Activated T-cell treated with anti-CD3 and anti-CD28 coated beads, Interleukin-2, amount 50 U/mL, for 24 hours (primary cell): ENCODE measurements at places on chromosomes 2 and 18.

- no peak for DNase-seq
Observed at GRCh38 chr2:10579441-10579840, 110.3 kb downstream of the NOL10 start.

- no peak for DNase-seq
Observed at GRCh38 chr2:4420032-4420431, 716.7 kb downstream of the DCDC2C start.

- DNase-seq: no peak
Observed at GRCh38 chr18:58297198-58297597, 253.2 kb downstream of the NEDD4L start.

- peak; percentile 49 for DNase-seq
Observed at GRCh38 chr2:85318222-85319074, 9.3 kb downstream of the TGOLN2 start.

DNA sequence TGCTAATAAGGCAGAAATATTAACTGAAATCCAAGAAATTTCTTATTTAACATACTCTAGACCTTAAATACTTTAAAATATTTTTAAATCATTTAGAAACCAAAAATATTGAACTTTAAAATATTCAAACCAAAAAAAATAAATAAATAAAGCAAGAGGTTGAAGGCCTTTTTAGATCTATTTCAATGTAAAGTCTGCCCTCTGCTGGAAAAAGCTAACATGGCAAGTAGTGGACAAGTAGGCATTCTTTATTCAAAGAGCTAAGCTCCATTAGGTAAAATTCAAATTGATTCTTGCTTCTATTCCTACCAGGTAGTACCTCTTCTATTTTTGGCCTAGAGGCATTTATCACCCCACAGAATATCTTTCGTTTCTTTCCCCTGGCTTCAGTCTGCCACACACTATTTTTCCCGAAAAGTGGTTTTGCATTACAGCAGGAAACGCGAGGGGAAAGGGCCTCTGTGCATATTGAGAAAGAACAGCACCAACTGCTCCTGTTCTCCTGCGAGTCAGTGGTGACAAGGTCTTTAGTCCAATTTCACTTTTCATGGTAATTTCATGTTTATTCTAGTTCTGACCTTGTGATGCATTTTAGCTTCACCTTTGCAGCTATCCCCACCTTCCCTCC, 20.4 kb downstream of the IFIH1 start:
- DNase-seq: no peak

GRCh38 chr18:50057009-50057408, 137.9 kb downstream of the MYO5B start:
- no peak for DNase-seq

GRCh38 chr2:171317492-171318125, 116.2 kb downstream of the METTL8 start:
- DNase-seq: peak; percentile 55

- DNase-seq: no peak
Observed at GRCh38 chr2:118492335-118492734, 355.1 kb downstream of the EN1 start.

- DNase-seq: no peak
Observed at GRCh38 chr2:6946722-6947121, 29.5 kb downstream of the RNF144A start.

GRCh38 chr2:58428096-58429013, 187.2 kb upstream of the FANCL start:
- DNase-seq: peak; percentile 29

- DNase-seq: no peak
Observed at GRCh38 chr2:156189584-156189983, 142.9 kb downstream of the NR4A2 start.

- DNase-seq: no peak
Observed at GRCh38 chr2:39780825-39781600, 2.0 kb upstream of the THUMPD2 start.

- no peak for DNase-seq
Observed at GRCh38 chr2:61328707-61329251, 142.1 kb downstream of the USP34 start.

DNA sequence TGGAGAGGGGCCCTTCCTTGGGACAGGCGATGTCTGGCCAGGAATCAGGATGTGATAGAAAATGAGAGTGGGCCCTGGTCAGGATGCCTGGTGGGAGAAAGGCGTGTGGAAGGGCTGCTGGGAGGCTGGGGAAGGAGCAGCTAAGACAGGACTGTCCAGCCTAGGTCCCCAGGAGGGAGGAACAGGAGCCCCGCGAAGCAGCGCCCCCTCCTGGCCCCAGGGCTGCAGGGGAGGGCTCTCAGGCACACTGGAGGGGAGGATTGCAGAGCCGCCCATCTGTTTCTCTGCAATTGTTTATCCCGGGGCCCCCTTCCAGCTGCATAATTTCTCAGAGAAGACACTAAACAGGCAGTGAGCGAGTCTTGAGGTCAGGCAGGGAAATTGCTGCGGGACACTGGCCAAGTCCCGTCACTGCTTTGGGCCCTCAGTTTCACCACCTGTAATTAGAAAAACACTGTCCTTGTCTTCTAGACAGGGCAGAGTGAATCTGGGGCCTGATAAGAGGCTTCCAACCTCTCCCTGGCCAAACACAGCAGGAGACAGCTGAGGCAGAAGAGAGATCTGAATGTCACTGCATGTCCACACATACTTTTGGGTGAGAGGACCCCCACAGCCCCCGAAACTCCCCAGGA, 3.9 kb upstream of the NPPC start:
- peak; percentile 47 for DNase-seq

- DNase-seq: no peak
Observed at GRCh38 chr2:65256054-65256453, 28.4 kb downstream of the ACTR2 start.

DNA sequence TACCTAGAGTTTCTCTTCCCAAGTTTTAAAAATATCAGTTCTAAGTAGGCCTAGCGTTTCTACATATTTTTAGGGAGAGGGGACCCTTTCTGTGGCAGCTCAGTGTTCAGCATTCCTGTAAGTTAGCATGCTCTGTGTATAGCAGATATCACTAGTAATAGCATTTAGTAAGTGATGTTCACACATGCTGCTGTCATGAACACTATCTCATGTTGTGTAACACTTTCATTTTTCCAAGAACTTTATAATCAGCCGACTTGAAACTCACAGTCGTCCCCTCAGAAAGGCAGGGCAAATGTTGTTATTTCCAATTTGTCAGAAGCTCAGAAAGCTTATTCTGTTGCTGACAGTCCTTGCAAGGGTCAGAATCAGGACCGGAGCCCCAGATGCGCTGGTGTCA, 267.7 kb downstream of the ALPK2 start:
- DNase-seq: no peak

DNA sequence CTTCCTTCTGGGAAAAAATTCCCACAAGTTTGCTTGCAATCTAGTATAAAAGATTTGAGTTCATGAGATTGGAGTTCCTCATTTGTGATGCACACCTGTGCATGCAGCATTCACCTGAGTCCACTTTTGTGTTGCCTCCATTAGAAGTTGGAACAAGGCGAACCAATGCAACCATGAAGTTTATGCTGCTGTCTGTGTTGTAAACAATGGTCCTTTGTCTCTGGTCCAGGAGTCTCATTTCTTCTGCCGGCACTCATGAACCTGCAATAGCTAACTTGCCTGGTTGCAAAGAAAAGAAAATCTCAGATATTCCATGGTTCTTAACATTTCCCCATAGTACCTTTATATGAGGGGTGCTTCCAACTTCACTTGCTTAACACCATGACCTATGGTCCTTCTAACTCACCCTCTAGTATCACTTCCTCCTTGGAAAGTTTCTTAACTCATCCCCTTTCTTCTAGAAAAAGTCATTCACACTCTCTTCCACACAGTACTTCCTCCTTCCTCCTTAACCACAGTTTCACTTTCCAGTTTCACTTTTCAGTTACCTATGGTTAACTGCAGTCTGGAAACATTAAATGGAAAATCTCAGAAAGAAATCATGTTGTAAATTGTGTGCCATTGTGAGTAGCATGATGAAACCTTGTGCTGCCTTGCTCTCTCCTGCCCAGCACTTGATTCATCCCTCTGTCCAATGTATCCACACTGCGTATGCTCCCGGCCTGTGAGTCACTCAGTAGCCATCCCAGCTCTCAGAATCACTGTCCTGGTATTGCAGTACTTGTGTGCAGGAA, 128.8 kb upstream of the TRIB2 start:
- peak; percentile 38 for DNase-seq

GRCh38 chr2:167480986-167481309, 592.7 kb downstream of the XIRP2 start:
- DNase-seq: no peak

GRCh38 chr2:23537991-23538390, 153.0 kb downstream of the KLHL29 start:
- no peak for DNase-seq

DNA sequence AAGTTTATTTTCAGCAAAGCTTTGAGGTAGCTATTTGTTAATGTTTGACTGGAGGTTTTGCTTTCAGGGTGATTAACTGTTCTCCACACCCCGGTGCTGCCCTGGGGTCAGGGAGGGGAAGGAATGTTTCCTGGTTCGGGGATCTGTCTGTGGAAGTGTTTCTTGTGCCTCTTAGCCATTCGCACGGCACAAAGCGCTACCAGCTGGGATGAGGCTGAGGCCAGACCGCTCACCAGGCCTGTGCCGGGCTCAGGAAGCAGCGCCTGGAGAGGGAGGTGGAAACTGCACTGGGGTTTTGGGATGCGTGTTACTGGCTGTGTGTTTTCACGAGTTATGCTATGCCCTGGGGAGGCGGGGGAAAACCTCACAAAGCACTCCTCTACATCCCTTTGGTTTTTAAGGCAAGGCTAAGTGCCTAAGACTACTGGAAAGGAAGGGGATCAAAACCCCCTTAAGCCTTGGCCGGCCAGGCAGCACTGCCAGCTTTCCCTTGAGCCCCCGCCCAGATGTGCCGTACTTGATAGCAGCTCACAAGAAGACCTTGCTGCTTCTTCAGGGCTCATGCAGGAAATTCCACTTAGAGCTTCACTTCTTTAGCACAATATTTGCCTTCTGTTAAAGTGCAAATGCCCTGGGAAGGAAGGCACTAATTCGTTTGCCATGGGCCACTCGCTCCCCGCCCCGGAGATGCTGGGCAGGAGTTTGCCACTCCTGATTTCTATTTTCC, 65.7 kb upstream of the CNGA3 start:
- DNase-seq: no peak

DNA sequence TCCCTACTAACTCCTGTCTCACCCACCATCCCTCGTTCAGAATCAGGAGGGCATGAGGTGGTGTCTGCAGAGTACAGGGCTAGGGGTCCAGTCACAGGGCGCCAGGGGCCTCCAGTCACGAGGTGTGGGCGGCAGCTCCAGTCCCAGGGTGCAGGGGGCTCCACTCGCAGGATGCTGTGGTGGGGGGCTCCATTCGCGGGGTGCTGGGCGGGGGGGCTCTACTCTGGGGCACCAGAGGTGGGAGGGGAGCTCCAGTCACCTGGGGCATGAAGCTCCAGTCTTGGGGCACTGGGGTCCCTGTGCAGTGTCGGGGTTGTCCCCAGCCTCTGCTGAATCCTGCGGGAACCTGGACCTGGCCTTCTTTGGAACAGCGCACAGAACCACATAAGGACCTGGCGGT, 66.0 kb downstream of the EIPR1 start:
- no peak for DNase-seq

GRCh38 chr2:38060236-38061018, 15.5 kb downstream of the CYP1B1 start:
- DNase-seq: no peak

- DNase-seq: no peak
Observed at GRCh38 chr18:41456831-41457230, 498.2 kb upstream of the PIK3C3 start.

GRCh38 chr18:23805898-23806297, 116.6 kb downstream of the LAMA3 start:
- DNase-seq: no peak

GRCh38 chr2:220555961-220556630, 928.7 kb downstream of the SLC4A3 start:
- no peak for DNase-seq

DNA sequence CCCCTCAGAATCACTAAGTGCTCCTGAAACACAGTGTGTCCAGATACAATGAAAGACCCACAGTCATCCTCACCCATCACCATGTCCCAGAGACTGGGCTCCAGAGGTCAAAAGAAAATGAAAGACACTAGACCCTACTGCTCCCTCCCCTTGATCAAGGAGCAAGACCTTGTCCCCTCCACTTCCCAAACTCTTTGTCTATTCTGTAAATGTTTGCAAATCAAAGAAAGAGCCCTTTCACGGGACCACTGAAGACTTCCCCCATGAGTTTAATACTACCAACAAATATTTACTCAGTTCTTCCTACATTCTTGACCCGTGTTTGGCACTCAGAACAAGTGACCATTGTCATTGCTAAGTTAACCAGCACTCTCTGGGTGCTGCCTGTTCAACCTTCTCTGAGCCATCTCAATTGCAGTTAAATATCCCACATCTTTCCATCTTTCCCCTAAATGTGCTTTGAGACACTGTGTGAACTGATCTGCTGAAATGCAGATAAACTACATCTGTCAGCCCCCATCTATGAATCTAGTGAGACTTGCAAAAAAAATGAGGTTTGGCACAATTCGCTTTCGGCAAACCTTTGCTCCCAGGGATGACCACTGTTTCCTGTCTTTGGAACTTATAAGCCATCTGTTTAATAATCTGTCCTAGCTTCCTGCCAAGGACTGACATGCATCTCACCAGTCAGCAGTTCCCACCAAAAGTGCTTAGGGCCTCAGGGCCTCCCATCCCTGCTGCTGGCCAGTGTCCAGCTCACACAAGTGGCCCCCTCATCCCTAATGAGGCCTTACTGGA, 170.3 kb downstream of the GFPT1 start:
- no peak for DNase-seq

GRCh38 chr18:41706301-41706700, 248.7 kb upstream of the PIK3C3 start:
- DNase-seq: no peak

GRCh38 chr2:238702276-238703052, 145.4 kb upstream of the TWIST2 start:
- DNase-seq: no peak

- DNase-seq: no peak
Observed at GRCh38 chr2:6496376-6496775, 369.3 kb downstream of the CMPK2 start.

DNA sequence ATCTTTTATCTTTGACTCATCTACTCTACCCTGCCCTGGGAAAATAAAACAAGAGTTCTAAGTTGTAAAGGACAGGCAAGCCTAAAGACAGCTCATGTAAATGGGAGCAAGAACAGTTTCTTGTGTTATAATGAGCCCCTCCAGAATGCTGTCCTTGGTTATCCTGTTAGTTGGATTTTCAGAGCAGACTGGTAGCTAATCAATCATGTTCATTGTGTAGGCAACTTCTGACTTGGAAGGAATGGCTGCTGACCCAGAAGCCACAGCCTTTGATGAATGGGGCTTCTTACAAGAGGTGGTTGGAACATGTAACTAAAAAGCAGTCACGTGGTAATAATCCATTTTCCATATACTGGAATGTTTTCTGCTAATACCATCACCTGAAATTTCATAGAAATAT, 254.2 kb downstream of the AGPS start:
- DNase-seq: no peak

GRCh38 chr18:49067071-49067470, 116.3 kb upstream of the SMAD7 start:
- DNase-seq: no peak

- no peak for DNase-seq
Observed at GRCh38 chr2:176292608-176293007, 23.4 kb downstream of the MTX2 start.

GRCh38 chr2:207087046-207087902, 78.5 kb downstream of the KLF7 start:
- DNase-seq: no peak
